ENCODE measurements at places on chromosomes 1 and 21. TPM values are rescaled to one million over a fixed set of nuclear protein-coding genes. Genes with fewer than 3 reads are reported as not detected.
A peak's percentile ranks its signal among the peaks of the same experiment; 100 is the strongest.

GRCh38 chr1:17890056-17890814, 135.1 kb downstream of the ACTL8 start:
- no peaks in the 10 kb centered on the region for H3K36me3 ChIP-seq
- H3K4me3 ChIP-seq = no peak overlapping the region
- no peaks in the 10 kb centered on the region for H3K27me3 ChIP-seq
- no peaks in the 10 kb centered on the region for H3K4me1 ChIP-seq
- no peak overlapping the region for H3K27ac ChIP-seq
- DNase-seq = no peak

DNA sequence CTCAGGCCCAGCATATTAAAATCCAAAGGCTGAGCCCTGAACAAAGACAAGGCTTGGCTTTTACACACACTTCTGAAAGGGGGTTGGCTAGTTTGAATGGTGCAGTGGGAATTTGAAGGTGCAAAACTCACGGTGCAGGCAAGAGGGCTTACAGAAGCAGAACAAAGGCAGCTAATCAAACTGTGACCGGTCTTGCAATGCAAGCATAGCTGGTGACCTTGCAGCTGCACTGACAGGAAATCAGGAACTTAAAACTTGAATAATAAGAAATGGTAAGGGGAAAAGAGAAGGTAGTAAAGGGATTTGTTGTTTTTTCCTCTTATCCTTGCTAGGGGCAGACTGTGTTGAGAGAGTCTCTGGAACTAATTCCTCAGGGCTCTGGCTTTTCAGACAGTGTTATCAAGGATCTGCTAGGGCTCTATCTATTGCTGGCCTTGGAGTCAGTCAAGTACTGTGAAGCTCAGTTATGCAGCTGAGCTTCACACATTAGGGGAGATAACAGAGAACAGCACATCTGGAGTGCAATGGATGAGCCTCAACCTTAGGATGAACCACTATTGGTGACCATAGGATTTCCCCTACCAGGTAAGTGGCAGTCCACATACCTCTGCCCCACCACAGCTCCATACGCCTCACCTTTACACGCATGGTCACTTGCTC, 97.6 kb downstream of the PPIAL4G start:
- H3K27ac ChIP-seq = no peak overlapping the region
- DNase-seq = no peak
- H3K27me3 ChIP-seq = no peaks in the 10 kb centered on the region
- H3K4me3 ChIP-seq = no peak overlapping the region
- H3K4me1 ChIP-seq = no peaks in the 10 kb centered on the region

- H3K36me3 ChIP-seq = no peaks in the 10 kb centered on the region
- no peaks in the 10 kb centered on the region for H3K4me1 ChIP-seq
- H3K4me3 ChIP-seq = no peak overlapping the region
- no peak for DNase-seq
- no peak overlapping the region for H3K27ac ChIP-seq
Measured at GRCh38 chr1:172137703-172138454, 282.6 kb upstream of the C1orf105 start.

DNA sequence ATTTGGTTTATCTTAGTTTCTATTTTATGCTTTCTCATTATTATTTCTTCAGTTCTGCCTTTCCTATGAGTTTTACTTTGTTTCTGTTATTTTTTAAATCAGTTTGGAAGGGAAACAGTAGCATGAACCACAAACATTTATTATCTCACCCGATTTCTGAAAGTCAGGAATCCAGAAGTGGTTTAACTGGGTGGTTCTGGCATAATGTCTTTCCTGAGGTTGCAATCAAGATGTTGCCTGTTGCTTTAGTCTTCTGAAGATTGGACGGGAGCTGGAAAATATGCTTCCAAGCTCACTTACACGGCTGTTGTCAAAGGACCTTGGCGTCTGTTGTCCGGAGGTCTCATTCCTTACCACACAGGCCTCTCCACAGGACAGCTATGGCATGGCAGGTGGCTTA, 50.4 kb downstream of the SNRPE start:
- no peaks in the 10 kb centered on the region for H3K36me3 ChIP-seq
- H3K27ac ChIP-seq = no peak overlapping the region

DNA sequence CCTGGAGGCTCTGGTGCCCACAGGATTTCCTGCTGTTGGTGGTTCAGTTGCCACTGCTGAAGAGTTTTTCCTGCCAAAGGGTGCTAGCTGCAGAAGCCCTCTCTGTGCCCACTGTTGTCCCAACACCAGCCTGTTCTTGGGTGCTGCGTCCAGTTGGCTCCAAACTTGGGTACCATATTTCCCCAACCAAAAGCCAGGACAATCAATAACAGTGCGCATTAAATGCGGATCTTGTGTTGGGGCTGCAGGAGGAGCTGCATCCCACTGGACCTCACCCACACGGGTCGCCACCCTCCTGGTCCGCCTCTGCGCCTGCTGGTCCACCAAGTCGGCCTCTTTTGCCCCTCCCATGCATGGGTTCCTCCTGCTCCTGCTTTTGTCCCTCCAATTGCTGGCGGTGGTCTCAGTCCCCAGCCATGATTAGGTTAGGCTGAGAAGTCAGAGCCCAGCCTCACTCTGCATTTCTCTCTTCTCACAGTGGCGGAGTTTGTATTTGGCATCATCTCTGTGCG, 9.8 kb downstream of the ABCG1 start:
- H3K27me3 ChIP-seq = no peaks in the 10 kb centered on the region
- H3K27ac ChIP-seq = peak overlapping the region; percentile 96
- no peaks in the 10 kb centered on the region for H3K36me3 ChIP-seq
- H3K4me3 ChIP-seq = no peak overlapping the region
- no peak for DNase-seq
- H3K4me1 ChIP-seq = peaks cover 65% of the 10 kb centered on the region

SIPA1L2 gene
- 4.3 TPM for total RNA-seq

GRCh38 chr1:117842408-117843170, 86.8 kb downstream of the GDAP2 start:
- no peak overlapping the region for H3K4me3 ChIP-seq
- no peaks in the 10 kb centered on the region for H3K27me3 ChIP-seq
- no peak for DNase-seq
- no peak overlapping the region for H3K27ac ChIP-seq
- H3K4me1 ChIP-seq = no peaks in the 10 kb centered on the region

GRCh38 chr1:110525249-110525595, 6.2 kb upstream of the KCNA10 start:
- no peak for DNase-seq
- no peaks in the 10 kb centered on the region for H3K4me1 ChIP-seq
- H3K36me3 ChIP-seq = no peaks in the 10 kb centered on the region
- H3K4me3 ChIP-seq = no peak overlapping the region
- no peak overlapping the region for H3K27ac ChIP-seq
- peaks cover 33% of the 10 kb centered on the region for H3K27me3 ChIP-seq

DNA sequence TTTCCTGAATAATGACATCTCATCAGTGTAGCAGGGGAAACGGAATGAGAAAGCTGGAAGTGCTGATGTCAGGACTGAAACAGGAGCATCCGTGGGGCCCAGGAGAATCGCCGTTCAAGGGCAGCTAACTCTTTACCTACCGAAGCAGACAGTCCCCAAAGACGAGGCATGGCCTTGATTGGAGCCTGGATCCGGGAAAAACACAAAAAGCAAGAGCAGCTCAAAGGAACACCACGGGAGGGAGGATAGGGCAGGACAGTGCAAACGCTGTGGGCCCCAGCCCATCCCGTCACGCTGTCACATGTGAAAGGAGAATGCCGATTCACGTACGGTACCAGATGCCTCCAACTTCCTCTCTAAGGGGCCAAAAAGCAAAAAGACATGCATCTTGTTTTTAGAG, 34.9 kb downstream of the WNT9A start:
- no peak overlapping the region for H3K27ac ChIP-seq
- DNase-seq = no peak
- no peaks in the 10 kb centered on the region for H3K4me1 ChIP-seq
- no peaks in the 10 kb centered on the region for H3K36me3 ChIP-seq
- no peak overlapping the region for H3K4me3 ChIP-seq

- no peaks in the 10 kb centered on the region for H3K27me3 ChIP-seq
- H3K36me3 ChIP-seq = no peaks in the 10 kb centered on the region
- peak overlapping the region; percentile 84 for H3K27ac ChIP-seq
- peak overlapping the region; percentile 77 for H3K4me3 ChIP-seq
- H3K4me1 ChIP-seq = peaks cover 20% of the 10 kb centered on the region
- peak; percentile 64 for DNase-seq
Measured at GRCh38 chr1:91884459-91885212, 1.3 kb downstream of the TGFBR3 start.

- H3K4me3 ChIP-seq = no peak overlapping the region
- H3K27ac ChIP-seq = no peak overlapping the region
- H3K36me3 ChIP-seq = no peaks in the 10 kb centered on the region
Measured at GRCh38 chr1:218772575-218772974, 401.1 kb upstream of the LYPLAL1 start.

- no peak for DNase-seq
- H3K36me3 ChIP-seq = no peaks in the 10 kb centered on the region
- H3K4me3 ChIP-seq = no peak overlapping the region
- H3K27me3 ChIP-seq = no peaks in the 10 kb centered on the region
- no peaks in the 10 kb centered on the region for H3K4me1 ChIP-seq
- no peak overlapping the region for H3K27ac ChIP-seq
Measured at GRCh38 chr1:159872891-159873290, 10.4 kb upstream of the VSIG8 start.

UTS2 gene
- not detected for total RNA-seq

- H3K27ac ChIP-seq = no peak overlapping the region
- no peak for DNase-seq
- H3K27me3 ChIP-seq = no peaks in the 10 kb centered on the region
Measured at GRCh38 chr1:236150311-236150955, 8.1 kb downstream of the GPR137B start.

MAP3K21 gene
- total RNA-seq = 0.49 TPM

- no peaks in the 10 kb centered on the region for H3K27me3 ChIP-seq
- no peak overlapping the region for H3K27ac ChIP-seq
- no peaks in the 10 kb centered on the region for H3K36me3 ChIP-seq
- no peak overlapping the region for H3K4me3 ChIP-seq
Measured at GRCh38 chr1:96979304-96980268, 258.0 kb downstream of the PTBP2 start.

- no peak overlapping the region for H3K4me3 ChIP-seq
- H3K36me3 ChIP-seq = no peaks in the 10 kb centered on the region
- no peak for DNase-seq
- no peaks in the 10 kb centered on the region for H3K4me1 ChIP-seq
Measured at GRCh38 chr21:35343046-35343819, 294.1 kb upstream of the RUNX1 start.

HLX gene
- total RNA-seq = 11.6 TPM

GRCh38 chr1:38500352-38500751, 359.2 kb downstream of the RRAGC start:
- no peak for DNase-seq
- no peak overlapping the region for H3K27ac ChIP-seq
- H3K36me3 ChIP-seq = no peaks in the 10 kb centered on the region

RGS8 gene
- not detected for total RNA-seq

DNA sequence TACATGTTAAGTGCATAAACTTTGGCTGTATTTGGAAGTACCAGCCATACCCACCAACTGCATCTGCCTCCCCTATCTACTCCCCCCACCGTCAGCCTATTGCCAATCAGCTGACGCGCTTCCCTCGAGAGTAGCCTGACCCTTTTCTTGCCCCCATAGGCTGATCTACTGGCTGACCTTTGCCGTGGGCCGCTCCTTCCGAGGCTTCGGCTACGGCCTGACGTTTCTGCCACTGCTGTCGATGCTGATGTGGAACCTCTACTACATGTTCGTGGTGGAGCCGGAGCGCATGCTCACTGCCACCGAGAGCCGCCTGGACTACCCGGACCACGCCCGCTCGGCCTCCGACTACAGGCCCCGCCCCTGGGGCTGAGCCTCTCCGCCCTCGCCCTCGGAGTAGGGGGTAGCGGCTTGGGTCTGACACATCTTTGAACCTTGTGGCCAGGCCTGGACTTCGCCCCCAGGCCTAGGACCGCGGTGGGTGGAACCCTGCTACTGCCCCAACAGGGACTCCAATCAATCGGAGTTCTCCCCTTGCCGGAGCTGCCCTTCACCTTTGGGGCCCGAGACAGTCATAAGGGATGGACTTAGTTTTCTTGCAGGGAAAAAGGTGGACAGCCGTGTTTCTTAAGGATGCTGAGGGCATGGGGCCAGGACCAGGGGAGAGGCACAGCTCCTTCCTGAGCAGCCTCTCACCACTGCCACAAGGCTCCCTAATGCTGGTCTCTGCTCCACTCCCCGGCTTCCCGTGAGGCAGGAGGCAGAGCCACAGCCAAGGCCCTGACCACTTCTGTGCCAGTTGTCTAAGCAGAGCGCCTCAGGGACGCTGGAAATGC, 4.0 kb downstream of the GLMP start:
- H3K36me3 ChIP-seq = peaks cover 39% of the 10 kb centered on the region
- H3K27me3 ChIP-seq = no peaks in the 10 kb centered on the region
- H3K4me1 ChIP-seq = no peaks in the 10 kb centered on the region
- H3K27ac ChIP-seq = peak overlapping the region; percentile 43
- DNase-seq = peak; percentile 92
- H3K4me3 ChIP-seq = peak overlapping the region; percentile 56

CACNA1S gene
- total RNA-seq = 223 TPM

CRP gene
- total RNA-seq = 0.46 TPM

GRCh38 chr1:116987256-116987555, 14.4 kb upstream of the CD101 start:
- H3K27ac ChIP-seq = no peak overlapping the region
- DNase-seq = no peak
- H3K4me1 ChIP-seq = no peaks in the 10 kb centered on the region
- H3K27me3 ChIP-seq = no peaks in the 10 kb centered on the region
- H3K36me3 ChIP-seq = no peaks in the 10 kb centered on the region

DNA sequence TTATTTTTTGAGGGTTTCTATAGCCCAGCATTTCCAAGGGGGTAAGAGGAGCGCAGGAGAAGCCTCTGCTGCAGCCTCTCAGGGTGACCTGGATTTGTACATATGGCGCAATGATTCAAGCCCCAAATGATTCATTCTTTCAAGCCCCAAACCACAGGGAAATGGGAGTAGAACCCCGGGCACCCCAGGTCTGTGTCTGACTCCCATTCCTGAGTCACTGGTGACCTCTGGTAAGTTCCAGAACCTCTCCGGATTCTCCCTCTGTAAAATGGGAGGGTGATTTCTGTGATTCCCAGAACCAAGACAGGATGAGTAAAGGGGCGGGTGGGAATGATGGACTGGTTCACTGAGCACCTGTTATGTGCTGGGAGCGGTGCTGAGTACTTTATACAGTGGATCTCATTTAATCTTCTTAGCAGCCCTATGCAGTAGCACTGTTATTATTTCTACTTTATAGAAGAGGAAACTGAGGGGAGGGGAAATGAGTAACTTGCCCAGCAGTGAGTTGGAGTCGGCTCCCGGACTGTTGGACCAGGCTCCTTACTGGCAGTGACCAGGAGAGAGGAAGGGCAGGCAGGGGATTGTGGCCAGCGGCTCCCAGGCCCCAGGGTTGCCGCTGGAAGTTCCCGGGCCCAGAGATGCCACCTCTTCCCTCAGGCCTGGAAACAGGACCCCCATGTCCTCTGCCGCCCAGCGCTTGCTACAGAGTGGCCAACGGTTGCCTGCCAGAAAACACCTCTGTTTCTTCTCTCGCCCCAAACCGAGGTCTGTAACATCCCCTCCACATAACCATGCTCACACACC, 20.3 kb upstream of the SLC26A9 start:
- no peaks in the 10 kb centered on the region for H3K27me3 ChIP-seq
- H3K27ac ChIP-seq = no peak overlapping the region
- no peak overlapping the region for H3K4me3 ChIP-seq
- no peak for DNase-seq
- H3K4me1 ChIP-seq = peaks cover 18% of the 10 kb centered on the region

GRCh38 chr21:30153697-30154340, 12.8 kb downstream of the CLDN17 start:
- no peaks in the 10 kb centered on the region for H3K36me3 ChIP-seq
- H3K27ac ChIP-seq = no peak overlapping the region
- no peaks in the 10 kb centered on the region for H3K27me3 ChIP-seq
- H3K4me3 ChIP-seq = no peak overlapping the region
- no peak for DNase-seq
- no peaks in the 10 kb centered on the region for H3K4me1 ChIP-seq

All from psoas muscle (tissue), 8 donors.